GM13977 (cell line): ENCODE measurements at places on chromosomes 13 and 19.

DNA sequence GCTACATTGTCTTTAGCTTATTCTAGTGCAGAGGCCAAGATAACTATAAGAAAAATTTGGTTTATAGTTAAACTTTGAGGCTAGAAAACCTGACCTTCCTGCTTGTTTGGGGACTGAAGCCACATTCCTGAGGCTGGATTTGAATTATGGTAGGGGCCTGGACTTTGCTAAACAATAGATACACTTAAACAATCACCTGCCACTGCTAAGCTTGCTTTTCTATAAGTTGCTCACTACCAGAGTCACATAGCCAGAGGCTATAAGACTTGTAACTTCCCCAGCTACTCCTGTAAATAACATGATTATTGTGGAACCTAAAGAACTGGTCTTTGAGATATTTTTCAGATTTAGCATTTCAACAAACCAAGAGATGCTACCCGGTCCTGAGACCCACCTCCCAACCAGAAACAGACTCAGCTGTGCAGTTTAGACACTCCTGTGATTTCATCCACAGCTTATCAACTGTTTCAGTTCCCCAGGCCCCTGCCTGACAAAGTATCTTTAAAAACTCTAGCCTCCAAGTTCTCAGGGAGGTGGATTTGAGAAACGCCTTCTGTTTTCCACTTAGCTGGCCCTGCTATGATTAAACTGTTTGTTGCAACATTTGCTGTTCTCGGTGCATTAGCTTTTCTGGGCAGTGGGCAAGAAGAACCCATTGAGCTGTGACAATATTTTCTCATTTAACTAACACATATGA lies 77.7 kb downstream of the MIPEP start:
- no peak for DNase-seq

DNA sequence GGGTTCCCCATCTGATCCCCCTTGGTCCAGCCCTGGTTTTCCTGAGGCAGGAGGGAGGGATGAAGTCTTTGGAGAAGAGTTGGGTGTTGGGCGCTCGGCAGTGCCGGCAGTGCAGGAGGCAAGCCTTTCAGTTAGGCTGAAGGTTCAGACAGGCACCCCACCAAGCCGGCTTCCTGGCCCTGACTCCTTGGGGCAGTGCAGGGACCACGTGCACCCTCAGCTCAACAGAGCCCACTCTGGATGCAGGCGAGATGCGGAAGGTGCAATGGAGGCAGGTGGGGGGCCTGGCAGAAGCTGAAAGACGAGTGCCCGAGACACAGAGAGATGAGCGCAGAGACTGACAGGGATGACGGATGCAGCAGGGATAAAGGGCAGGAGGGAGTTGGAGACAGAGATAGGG lies 11.1 kb downstream of the MAMSTR start:
- DNase-seq, result no peak

DNA sequence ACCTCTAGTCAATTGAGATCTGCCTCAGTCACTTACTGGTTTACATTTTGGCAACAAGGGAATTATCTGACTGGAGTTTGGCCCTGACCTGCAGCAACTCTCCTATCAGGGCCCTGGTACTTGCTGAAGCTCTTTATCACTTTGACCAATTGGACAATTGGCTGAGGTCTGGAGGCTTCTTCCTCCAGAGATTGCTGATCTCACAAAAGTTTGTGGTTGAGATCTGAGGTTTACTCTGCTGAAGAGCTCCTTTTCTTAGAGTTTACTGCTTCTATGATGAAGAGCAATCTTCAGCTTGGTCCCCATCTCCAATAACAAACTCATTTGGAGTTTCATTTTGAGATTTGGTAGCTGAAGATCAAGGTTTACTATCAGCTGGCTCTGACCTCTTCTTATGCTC lies 276.9 kb upstream of the SGCG start:
- DNase-seq, result no peak

DNA sequence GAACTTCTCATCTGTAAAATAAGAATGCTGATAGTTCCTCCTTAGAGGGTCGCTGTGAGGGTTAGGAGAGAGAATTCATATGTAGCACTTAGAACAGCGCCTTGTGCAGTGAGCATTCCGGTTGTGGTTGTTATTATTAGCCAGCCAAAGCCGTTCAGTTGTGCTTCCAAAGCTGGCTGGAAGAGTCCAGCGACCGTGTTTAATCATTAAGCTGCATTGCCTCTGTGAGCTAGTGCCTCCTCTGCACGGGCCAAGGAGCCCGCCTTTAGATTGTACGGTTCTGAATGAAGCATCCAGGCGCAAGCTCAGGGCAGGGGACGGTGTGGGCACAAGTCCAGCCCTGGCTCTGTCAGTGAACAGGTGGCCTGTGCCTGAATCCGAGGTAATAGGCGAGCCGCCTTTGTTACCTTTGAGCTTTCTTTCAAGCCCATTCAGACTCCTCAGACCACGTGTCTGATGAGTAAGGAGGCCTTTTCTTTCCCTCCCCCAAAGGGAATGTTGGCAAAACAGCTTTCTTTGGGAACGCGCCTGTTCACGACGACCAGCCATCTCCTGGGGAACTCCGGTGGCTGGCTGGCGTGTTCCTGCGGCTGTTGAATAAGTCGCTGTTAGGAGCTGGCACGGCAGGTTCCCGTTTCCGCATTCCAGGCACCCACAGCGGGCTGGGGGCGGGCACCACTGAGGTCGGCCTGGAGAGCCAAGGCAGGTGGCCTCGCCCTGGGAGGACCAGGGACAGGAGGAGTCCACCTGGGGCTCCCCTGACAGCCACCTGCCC lies 25.1 kb downstream of the SIPA1L3 start:
- no peak for DNase-seq

DNA sequence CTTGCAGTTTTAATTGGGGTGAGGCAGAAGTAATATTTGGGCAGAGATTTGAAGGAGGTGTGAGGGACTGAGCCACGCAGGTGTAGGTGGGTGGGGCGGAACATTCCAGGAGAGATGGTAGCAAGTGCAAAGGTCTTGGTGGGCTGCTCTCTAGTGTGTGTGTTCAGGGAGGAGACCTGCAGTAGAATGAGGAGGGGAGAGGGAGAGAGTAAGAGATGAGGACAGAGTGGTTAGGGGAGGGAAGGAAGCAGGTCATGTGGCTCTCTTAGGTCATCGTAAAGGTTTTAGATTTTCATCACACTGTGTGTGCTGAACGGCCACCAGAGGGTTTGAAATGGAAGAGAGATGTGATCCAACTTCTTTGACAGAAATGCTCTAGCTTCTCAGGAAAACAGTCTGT lies 33.5 kb downstream of the WASF3 start:
- no peak for DNase-seq

DNA sequence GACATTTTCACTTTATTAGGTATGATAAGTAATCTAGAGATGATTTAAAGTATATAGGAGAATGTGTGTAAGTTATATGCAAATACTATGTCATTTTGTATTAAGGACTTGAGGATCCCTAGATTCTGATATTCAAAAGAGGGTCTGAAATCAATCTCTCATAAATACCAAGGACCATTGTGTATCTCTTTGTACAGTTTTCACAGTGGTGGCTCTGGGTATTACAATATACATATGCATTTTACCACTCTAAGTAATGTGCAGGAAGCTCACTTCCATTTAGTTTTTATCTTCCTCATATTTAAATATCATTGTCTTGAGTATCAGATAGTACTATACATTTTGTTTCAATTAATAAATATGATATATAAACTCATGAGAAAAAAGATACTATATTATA lies 862.6 kb upstream of the PCDH20 start:
- DNase-seq, result no peak

- no peak for DNase-seq
These were observed 14.6 kb upstream of the TMEM255B start for GRCh38 chr13:113744197-113745000.

DNA sequence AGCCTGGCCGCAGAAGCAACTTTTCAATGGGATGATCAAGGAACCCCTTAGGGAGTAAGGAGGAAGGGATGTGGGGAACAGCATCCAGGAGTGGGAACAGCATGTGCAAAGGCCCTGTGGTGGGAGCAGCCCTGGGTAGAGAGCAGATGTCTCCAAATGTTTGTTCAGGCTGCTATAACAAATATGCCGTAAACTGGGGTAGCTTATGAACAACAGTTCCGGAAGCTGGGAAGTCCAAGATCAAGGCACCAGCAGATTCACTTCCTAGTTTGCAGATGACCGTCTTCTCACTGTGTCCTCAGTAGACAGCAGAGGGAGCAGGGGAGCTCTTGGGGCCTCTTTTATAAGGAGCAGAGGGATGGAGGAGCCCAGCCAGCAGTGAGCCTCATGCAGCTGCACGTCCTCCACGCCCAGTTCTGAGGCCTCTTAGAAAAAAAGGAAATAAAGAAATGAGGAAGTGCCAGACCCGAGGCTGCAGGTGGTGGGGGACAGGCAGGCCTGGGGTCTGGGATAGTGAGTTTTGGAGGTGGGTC lies 4.2 kb upstream of the LRRC25 start:
- no peak for DNase-seq

- DNase-seq, result no peak
These were observed 379.8 kb downstream of the DLEU7 start for GRCh38 chr13:50463719-50464118.

DNA sequence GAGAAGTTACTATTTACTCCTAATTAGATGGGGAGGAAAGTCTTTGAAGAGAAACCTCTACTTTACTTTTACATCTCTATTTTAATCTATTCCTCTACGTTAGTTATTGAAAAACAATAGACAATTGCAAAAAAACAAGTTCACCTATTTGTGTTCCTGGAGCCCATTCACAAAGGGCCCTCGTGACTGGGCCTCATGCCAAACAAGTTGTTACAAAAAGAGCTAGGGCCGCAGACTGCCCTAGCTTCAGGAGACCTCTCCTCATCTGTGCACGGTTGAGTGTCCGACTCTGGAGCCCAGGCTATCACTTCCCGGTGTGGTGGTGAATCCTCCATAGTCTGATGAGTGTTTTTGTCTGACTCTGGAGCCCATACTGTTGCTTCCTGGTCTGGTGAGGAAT lies 190.9 kb downstream of the ZNF486 start:
- DNase-seq, result no peak

DNA sequence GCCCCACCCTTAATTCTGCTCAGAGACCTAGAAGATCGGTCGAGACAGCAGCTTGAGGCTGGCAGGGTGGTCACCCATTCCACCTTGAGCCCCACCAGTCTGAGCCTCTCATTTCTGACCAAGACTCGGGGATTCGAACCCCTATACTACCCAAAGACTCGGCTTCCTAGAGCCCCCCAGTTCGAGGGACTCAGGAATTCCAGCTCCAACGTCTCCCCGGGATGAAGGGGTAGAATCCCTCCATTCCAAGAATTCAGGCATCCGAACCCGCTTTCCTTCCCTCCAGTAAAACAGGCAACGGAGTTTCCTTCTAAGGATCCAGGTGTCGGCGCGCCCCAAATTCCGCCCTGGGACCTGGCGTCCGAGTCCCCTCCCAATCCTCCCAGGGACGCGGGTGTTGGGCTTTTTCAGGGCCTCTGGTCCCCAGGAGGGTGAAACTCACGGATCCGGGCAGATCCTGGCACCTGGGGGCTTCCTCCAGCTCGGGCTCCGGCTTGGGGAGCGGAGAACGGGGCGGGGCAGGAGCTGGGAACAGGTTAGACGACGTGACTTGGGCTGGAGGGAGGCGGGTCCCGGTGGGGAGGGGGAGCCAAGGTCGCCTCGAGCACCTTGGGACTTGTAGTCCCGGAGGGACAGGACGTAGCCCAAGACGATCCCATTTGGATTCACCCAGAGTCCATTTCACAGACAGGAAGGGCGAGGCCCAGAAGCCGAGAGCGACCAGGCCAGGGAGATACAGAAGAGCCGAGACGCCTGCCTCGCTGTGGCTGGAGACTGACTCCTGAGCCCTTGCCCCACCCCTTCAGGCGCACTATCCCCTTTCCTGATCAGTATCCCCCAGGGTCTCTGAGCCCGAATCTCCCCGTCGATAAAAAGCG lies at the start of gene PPP1R13L:
TSS of gene PPP1R13L (minus strand) at position 513 of the 878 bp plus-strand sequence. CDS start 6,751 bp downstream, outside the sequence.
- peak; percentile 82 for DNase-seq

GRCh38 chr13:98580420-98580819 lies 3.5 kb upstream of the STK24 start:
- DNase-seq, result no peak

DNA sequence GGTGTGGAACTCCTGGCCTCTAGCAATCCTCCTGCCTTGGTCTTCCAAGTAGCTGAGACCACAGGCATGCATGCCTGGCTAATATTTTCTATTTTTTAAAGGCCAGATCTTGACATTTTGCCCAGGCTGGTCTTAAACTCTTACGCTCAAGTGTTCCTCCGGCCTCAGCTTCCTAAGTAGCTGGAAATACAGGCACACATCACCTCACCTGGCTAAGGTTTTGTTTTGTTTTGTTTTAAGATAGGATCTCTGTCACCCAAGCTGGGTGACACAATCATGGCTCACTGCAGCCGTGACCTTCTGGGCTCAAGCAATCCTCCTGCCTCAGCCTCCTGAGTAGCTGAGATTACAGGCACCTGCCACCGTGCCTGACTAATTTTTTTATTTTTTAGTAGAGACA lies 5.5 kb upstream of the RLN3 start:
- DNase-seq, result no peak

GRCh38 chr13:108315273-108315672 lies 45.8 kb downstream of the TNFSF13B start:
- no peak for DNase-seq

GRCh38 chr13:51266642-51267041 lies 44.4 kb downstream of the FAM124A start:
- DNase-seq, result no peak

- DNase-seq, result no peak
These were observed 87.4 kb upstream of the ARHGEF7 start for GRCh38 chr13:111027458-111028439.

DNA sequence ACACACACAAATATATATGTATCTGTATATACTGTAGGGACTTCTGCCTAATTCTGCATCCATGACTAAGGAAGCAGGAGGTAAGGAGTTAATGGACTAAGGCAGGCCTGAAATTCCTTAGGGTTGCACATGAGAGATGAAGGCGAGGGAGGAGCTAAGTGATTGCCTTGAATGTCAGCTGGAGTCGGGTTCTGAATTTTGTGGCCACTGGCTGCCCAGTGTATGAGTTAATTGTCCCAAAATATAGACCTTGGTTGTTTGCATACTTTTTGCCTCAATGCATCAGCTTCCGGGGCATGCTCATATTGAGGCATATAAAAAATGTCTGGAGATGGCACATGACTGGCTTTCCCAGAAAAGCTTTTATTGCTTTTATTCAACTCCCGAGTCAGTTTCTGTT lies 245.5 kb downstream of the TDRD3 start:
- DNase-seq, result no peak

DNA sequence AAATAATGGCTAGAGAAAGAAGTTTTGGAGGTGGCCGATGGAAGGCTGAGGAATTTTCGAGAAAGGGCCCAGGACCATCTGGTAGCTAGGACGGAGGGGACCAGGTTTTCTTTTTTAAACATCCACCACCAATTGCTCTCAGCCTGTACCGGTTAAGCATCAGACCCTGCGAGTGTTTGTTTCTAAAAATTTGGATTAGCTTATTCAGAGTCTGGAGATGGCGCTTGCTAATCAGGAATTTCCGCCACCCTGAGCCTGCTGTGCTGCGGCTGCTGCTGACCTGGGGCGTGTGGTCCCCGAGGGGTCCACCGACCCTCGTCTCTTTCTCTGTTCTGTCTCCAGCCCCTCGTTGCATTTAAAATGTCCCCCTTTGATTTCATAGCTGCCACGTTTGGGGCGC lies 2.0 kb downstream of the UHRF1 start:
- DNase-seq, result no peak
